ENCODE measurements at places on chromosomes 5 and 9. TPM values are rescaled to one million over a fixed set of nuclear protein-coding genes. Genes with fewer than 3 reads are reported as not detected.

DNA sequence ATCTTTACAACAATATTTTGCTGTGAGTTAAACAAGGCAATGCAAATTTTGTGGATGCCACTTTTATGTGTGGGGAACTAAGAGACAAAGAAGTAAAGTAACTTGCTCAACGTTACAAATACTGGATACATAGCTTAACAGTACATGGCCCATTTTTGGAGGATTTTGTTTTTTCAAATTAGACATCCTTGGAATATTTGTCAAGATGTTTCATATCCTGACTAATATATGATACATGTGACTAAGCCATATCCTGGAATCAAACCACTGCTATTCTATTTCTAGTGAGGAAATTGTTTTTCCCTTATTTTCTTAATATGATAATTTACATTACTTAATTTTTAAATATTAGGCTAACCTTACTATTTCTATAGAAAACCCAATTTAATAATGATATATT, 529.8 kb downstream of the DMRTA1 start:
- no peak for DNase-seq

The PTGS1 gene
- 2.0 TPM for total RNA-seq

The ZNF346 gene
- 5.4 TPM for total RNA-seq

The FGF18 gene
- not detected for total RNA-seq

DNA sequence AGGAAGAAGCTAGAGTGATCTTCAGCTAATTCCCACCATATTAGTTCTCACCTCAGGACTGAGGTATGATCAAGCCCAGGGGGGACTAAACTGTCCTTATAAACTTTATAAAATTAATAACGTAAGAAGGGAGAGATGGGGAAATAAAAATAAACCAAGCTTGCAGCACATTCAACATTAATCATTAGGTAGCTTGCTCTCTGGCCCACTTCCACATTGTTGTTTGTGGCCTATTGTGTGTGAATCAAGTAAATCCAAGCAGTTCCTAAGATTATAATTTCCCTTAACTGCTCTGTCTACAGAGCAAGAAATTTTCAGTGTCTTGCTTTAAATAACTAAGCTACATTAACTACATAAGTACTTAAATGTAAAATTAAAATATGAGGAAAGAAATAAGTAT, 131.3 kb upstream of the ABCA1 start:
- DNase-seq, result no peak

The SH3TC2 gene
- total RNA-seq, result 0.43 TPM

GRCh38 chr9:20391208-20391607, 231.1 kb downstream of the MLLT3 start:
- no peak for DNase-seq

The SURF6 gene
- 9.7 TPM for total RNA-seq

GRCh38 chr5:35908228-35908627, 30.2 kb downstream of the CAPSL start:
- no peak for DNase-seq

DNA sequence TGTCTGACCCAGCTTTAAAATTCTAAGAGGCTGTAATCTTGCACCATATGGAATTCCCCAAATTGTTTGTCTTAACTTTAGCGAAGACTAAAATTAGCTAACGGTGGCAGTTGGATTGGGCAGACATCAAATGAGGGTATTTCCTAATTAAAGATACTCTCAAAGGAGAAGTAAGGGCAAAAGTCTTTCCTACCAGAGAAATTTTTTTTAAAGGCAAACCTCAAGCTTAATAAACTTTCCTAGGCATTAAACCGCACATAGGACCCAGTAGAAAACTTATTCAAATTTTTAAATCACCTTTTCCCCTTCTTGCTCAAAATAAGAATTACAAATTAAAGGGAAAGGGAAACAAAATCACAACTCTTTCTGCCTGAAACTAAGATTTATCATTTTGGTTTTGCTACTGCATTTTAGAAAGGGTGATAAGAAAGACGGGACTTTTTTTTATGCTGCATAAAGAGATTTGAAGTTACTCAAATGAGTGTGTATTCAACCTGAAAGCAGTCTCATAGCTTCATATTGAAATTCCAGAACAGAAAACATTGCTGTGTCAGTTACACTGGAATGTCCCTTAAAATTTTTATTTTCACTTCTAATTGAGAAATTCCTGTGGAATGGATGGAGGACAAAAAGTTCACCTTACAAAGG, 189.1 kb upstream of the PTGER4 start:
- no peak for DNase-seq

- no peak for DNase-seq
These were observed 94.2 kb upstream of the SAP30L start for GRCh38 chr5:154351566-154351965.

DNA sequence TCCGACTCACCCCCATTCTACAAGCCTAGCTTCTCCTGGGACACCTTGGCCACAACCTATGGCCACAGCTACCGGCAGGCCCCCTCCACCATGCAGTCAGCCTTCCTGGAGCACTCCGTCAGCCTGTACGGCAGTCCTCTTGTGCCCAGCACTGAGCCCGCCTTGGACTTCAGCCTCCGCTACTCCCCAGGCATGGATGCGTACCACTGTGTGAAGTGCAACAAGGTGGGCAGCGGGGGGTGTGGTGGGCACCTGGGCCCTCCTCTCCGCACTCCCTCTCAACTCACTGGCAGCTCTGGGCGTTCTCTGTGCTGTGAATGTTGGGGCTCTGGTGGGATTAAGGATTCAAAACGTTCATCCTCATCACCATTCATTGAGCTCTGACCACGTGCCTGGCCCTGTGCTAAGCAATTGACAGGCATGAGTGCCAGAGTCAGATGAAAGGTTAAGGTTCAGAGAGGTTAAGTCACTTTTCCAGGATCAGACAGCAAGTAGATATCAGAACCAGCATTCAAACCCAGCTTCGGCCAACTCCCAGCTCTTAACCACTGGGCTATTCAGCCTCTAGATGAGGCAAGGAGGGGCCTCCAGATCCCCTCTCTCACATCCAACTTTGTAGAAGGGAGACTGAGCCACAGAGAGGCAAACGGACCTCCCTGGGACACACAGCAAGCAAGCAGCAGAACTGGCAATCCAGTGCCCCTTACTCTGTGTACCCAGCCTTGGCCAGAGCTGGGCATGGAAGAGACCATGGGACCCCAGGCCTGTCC, 9.9 kb downstream of the GFI1B start:
- no peak for DNase-seq

The LHX6 gene
- total RNA-seq, result 0.20 TPM

The PCDHAC2 gene
- 0.86 TPM for total RNA-seq

DNA sequence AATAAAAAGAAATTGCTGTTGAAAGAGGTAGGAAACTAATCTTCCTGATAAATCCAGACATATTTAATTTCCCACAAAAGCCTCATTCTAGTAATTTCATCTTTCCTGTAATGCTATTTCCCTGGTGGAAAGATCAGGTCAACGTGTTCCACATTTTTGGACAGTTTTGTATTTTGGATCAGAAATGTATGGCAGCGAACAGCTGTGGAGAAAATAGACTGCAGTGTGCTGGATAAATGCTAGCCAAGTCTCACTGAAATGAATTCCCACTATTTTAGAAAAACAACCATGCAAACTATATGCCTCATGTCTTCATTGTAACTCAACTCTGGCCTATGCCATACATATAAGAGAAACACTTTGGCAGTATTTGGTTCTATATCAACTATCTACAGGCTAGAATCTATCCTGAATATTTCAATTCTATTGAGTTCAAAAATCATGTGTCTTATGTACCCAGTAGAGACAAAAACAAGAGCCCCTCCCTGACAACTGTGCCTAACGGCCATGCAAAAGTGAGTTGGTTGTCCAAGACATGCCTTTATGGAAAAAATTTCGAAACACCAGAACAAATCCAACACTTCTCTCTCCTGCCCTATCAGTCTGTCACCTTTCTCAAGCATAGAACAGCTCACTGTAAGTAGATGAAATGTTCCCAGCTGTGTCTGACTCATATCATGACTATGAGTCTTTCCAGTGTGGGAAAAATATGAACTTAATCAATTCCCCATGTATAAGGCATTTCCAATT, 191.3 kb upstream of the NREP start:
- no peak for DNase-seq

All from left lobe of liver (tissue), 2 donors.